ENCODE measurements at places on chromosomes 12 and 14. TPM values are rescaled to one million over a fixed set of nuclear protein-coding genes. Genes with fewer than 3 reads are reported as not detected.

Gene CD4
- 2.6 TPM for total RNA-seq

GRCh38 chr14:73370561-73370960 is 87.8 kb downstream of the NUMB start:
- DNase-seq, result no peak
- H3K4me1 ChIP-seq, result no peaks in the 10 kb centered on the region
- H3K27me3 ChIP-seq, result no peaks in the 10 kb centered on the region
- no peaks in the 10 kb centered on the region for H3K36me3 ChIP-seq
- H3K4me3 ChIP-seq, result no peak overlapping the region

GRCh38 chr12:80226576-80226975 is 127.2 kb downstream of the OTOGL start:
- H3K27ac ChIP-seq, result no peak overlapping the region
- no peak overlapping the region for H3K4me3 ChIP-seq
- peaks cover 6% of the 10 kb centered on the region for H3K4me1 ChIP-seq
- no peak for DNase-seq

DNA sequence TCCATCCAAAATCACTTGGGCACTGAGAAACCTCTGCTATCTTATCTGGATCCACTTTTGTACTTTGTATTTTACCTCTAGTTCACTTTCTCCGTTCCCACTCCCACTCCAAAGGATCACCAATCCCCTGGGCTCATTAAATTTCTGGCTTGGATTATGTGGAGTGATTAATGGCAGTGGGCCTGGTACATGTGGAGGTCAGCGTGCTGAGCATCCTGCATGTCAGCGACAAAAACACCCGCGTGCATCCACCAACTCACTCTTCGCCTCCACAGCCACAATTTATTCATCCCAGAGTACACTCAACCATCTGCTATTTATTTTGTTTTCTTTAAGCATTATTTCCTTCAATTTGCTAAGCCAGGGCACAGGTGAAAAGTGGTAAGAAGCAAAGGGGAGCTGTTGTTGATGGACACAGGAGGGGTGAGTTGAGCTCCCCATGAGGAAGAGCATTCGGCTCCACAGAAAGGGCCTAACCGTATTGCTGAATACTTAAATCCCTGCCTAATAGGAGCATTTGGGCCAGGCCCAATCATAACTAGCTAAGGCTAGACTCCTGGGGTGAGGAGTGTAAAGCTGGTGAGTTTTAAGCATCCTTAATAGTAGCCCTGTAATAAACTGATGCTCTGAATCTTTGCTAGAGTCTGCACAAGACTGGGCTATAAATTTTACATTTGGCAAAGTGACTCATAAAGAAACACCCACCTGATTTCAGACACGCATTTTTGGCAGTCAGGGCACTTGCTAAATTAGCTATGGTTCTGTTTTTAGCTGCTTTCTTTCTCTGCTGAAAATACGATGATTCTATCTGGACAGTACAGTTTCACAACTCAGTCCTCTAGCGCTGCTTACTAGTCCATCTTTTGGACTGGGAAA is 137.8 kb downstream of the SLC25A21 start:
- no peak overlapping the region for H3K4me3 ChIP-seq
- peak overlapping the region; percentile 93 for H3K27ac ChIP-seq
- H3K4me1 ChIP-seq, result peaks cover 21% of the 10 kb centered on the region

GRCh38 chr12:51932218-51933076 is 19.1 kb upstream of the ACVR1B start:
- no peak overlapping the region for H3K27ac ChIP-seq
- DNase-seq, result no peak
- H3K4me3 ChIP-seq, result no peak overlapping the region
- no peaks in the 10 kb centered on the region for H3K27me3 ChIP-seq
- no peaks in the 10 kb centered on the region for H3K4me1 ChIP-seq

Gene FBLN5
- 280 TPM for total RNA-seq

DNA sequence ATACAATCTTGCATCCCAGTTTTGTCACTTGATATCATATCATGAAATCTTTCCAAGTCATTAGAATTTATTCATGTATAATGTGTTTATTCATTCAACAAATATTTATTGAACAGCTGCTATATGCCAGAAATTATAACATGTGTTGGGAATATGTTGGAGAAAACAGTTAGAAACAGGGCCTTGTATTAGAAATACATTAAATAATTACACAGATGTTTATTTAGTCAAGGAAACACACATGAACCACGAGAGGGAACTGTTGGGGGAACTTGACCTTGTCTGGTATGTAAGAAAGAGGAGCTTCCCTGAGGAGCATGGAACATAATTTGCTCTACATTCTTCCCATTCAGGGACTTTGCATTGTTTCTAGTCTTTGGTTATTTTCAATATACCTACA is 191.7 kb upstream of the FRMD6 start:
- no peak overlapping the region for H3K27ac ChIP-seq
- no peaks in the 10 kb centered on the region for H3K27me3 ChIP-seq
- H3K4me3 ChIP-seq, result no peak overlapping the region
- H3K4me1 ChIP-seq, result no peaks in the 10 kb centered on the region

Gene FAM222A
- 3.3 TPM for total RNA-seq

GRCh38 chr12:25126101-25126500 is 68.9 kb downstream of the DNAI7 start:
- no peak overlapping the region for H3K4me3 ChIP-seq
- no peaks in the 10 kb centered on the region for H3K36me3 ChIP-seq
- no peaks in the 10 kb centered on the region for H3K4me1 ChIP-seq

- H3K4me3 ChIP-seq, result peak within 1 kb of the TSS; percentile 89
- peak within 1 kb of the TSS; percentile 97 for H3K27ac ChIP-seq
- no peaks in the 10 kb centered on the region for H3K36me3 ChIP-seq
- no peaks in the 10 kb centered on the region for H3K27me3 ChIP-seq
These were observed at the start of gene TMEM117 for GRCh38 chr12:43835656-43836474. TSS of gene TMEM117 (plus strand) at chr12:43836081.

GRCh38 chr12:68242777-68243176 is 10.6 kb downstream of the IL22 start:
- no peaks in the 10 kb centered on the region for H3K27me3 ChIP-seq
- no peak for DNase-seq
- no peak overlapping the region for H3K27ac ChIP-seq

DNA sequence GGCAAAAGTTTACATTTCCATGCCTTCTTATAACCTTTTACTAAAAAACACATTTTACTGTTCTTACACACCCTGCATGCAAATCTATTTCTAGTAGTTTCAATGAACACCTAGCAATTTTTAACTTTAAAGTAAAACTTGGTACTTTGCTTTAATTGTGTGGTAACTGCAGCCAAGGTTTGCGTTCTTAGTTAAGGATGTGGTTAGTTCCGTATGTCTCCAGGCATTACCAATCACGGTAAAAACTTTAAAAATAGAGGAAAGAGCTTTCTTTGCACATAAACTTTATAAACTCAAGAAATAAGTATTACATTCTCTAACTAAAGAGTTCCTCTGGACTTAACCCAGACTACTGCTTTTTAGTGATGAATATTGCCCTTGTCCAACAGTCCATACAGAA is 795.2 kb downstream of the SLC16A7 start:
- H3K27me3 ChIP-seq, result no peaks in the 10 kb centered on the region
- H3K4me1 ChIP-seq, result no peaks in the 10 kb centered on the region
- no peak for DNase-seq
- no peak overlapping the region for H3K4me3 ChIP-seq
- no peak overlapping the region for H3K27ac ChIP-seq

DNA sequence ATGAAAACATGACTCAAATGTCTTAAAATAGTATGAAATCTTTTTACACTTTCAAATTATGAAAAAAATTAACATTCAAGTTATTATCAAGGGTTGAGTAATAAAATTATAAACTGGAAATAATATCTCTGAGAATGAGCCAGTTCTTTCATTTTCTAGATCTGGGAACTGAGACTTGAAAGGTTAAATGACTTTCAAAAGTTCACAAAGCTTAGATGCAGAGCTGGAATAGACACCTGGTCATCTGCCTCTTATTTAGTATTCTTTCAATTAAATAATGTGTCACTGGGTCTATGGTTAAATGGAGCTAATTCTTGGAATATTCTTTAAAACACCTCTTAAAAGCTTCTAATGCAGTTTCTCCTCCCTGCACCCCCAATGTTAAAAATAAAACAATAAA is 86.6 kb downstream of the CDK17 start:
- H3K27ac ChIP-seq, result no peak overlapping the region
- H3K36me3 ChIP-seq, result no peaks in the 10 kb centered on the region
- no peaks in the 10 kb centered on the region for H3K27me3 ChIP-seq
- no peak overlapping the region for H3K4me3 ChIP-seq
- no peak for DNase-seq

- H3K4me3 ChIP-seq, result no peak overlapping the region
- no peaks in the 10 kb centered on the region for H3K27me3 ChIP-seq
- no peak overlapping the region for H3K27ac ChIP-seq
- H3K4me1 ChIP-seq, result no peaks in the 10 kb centered on the region
These were observed 88.8 kb downstream of the ATF7IP start for GRCh38 chr12:14454098-14454907.

DNA sequence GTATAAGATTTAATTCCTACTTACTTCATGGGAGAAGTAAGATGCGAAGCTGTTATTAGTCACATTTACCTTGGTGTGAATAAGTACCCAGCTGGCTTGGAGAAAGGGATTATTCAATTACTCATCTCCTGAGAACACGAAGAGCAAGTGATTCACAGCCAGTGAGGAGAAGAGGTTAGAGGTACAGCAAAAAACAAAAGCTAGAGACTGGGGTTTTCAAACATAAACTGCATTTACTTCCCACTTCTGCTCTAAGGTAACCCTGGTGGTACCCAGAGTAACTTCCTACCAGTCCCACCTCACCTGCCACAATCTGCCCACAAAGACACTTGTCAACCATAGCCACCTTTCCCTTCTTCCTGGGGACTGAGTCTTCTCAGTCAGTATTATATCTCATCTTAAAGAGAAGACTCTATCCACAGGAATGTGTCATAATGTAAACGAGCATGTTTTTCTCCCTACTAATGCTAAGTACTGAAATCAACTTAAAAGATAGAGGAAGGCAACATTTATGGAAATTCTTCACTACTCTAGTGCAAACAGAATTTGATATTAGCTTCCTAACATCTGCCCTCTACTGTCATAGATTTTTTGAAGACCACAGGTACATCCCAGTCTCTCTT is 6.0 kb upstream of the IL22 start:
- no peaks in the 10 kb centered on the region for H3K4me1 ChIP-seq
- H3K27ac ChIP-seq, result no peak overlapping the region
- no peak overlapping the region for H3K4me3 ChIP-seq
- no peak for DNase-seq

DNA sequence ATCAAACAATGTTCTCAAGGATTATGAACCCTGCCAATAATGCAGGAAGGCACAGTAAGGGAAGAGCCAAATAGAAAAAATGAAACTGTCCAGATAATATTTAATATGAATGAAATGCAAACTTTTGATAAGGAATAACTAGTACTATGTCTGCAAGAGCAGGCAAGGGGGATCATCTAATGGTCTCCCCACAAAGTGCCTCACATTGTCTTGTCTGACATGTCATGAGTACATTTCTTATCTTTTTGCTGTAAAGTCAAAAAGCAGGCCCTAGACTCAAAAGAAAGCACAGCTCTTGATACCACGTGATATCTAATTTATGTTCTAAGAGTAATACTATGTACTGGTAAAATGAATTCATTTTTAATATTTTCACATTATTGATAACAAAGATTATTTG is 43.9 kb upstream of the GTF2A1 start:
- DNase-seq, result no peak
- H3K4me3 ChIP-seq, result no peak overlapping the region
- H3K4me1 ChIP-seq, result no peaks in the 10 kb centered on the region

DNA sequence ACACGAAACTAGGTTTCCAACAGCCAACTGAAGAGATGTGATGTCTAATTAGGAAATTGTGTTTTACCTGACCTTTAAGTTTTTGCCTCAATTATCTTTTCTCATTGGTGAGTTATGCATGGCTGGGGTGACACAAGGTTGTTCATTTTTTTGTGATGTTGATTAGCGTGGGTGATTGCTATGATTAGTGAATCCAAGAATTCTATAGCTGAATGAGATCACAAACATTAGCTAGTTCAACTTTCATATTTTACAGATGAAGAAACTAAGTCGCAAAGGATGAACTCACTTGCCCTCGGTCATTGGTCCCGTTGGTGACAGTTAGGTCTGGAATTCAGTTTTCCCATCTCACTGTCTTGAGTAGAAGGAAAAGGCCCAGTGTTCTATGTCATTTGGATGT is 32.6 kb upstream of the LMNTD1 start:
- no peaks in the 10 kb centered on the region for H3K27me3 ChIP-seq
- H3K4me1 ChIP-seq, result no peaks in the 10 kb centered on the region
- H3K36me3 ChIP-seq, result no peaks in the 10 kb centered on the region
- no peak overlapping the region for H3K4me3 ChIP-seq

GRCh38 chr12:120737557-120738251 is 12.1 kb downstream of the ACADS start:
- H3K4me1 ChIP-seq, result no peaks in the 10 kb centered on the region
- no peak overlapping the region for H3K27ac ChIP-seq
- no peak overlapping the region for H3K4me3 ChIP-seq
- peaks cover 13% of the 10 kb centered on the region for H3K36me3 ChIP-seq
- no peaks in the 10 kb centered on the region for H3K27me3 ChIP-seq
- DNase-seq, result no peak

GRCh38 chr12:123388177-123388950 is 4.4 kb downstream of the KMT5A start:
- no peaks in the 10 kb centered on the region for H3K27me3 ChIP-seq
- peaks cover 21% of the 10 kb centered on the region for H3K36me3 ChIP-seq
- peak overlapping the region; percentile 71 for H3K4me3 ChIP-seq
- peak; percentile 33 for DNase-seq

Gene KLRK1
- total RNA-seq, result not detected

- H3K36me3 ChIP-seq, result no peaks in the 10 kb centered on the region
- H3K4me1 ChIP-seq, result no peaks in the 10 kb centered on the region
- H3K27me3 ChIP-seq, result no peaks in the 10 kb centered on the region
- H3K27ac ChIP-seq, result no peak overlapping the region
- H3K4me3 ChIP-seq, result no peak overlapping the region
These were observed 87.1 kb downstream of the GPR135 start for GRCh38 chr14:59377991-59378601.

- no peak for DNase-seq
- no peak overlapping the region for H3K27ac ChIP-seq
These were observed 18.1 kb downstream of the PRICKLE1 start for GRCh38 chr12:42571327-42572009.

DNA sequence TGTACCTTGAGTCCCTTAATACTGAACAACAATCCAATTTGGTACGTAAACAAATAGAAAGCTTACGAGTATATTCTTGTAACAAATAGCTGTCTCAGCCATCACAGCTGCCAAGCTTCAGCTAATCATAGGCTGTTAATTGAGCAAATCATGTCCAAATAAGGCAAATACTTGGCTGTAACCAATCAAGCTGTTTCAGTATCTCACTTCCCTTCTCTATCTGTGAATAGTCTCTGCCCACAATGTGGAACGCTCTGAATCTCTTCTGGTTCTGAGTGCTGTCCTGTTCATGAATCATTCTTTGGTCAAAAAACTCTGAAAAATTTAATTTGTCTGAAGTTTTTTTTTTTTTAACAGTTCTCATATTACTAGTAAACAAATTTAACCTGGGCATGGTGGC is 5.8 kb upstream of the NEMF start:
- no peak overlapping the region for H3K27ac ChIP-seq
- H3K27me3 ChIP-seq, result no peaks in the 10 kb centered on the region
- H3K36me3 ChIP-seq, result no peaks in the 10 kb centered on the region
- no peak for DNase-seq

Gene LGR5
- total RNA-seq, result 1.5 TPM

GRCh38 chr12:59650588-59651228 is 54.9 kb downstream of the SLC16A7 start:
- H3K4me1 ChIP-seq, result peaks cover 12% of the 10 kb centered on the region
- no peak for DNase-seq
- H3K27ac ChIP-seq, result no peak overlapping the region
- H3K4me3 ChIP-seq, result no peak overlapping the region

All from ascending aorta (tissue), 2 donors.